ENCODE measurements at places on chromosomes 13 and 19.

- DNase-seq = no peak
Observed at GRCh38 chr19:47229676-47230053, 1.3 kb downstream of the BBC3 start.

DNA sequence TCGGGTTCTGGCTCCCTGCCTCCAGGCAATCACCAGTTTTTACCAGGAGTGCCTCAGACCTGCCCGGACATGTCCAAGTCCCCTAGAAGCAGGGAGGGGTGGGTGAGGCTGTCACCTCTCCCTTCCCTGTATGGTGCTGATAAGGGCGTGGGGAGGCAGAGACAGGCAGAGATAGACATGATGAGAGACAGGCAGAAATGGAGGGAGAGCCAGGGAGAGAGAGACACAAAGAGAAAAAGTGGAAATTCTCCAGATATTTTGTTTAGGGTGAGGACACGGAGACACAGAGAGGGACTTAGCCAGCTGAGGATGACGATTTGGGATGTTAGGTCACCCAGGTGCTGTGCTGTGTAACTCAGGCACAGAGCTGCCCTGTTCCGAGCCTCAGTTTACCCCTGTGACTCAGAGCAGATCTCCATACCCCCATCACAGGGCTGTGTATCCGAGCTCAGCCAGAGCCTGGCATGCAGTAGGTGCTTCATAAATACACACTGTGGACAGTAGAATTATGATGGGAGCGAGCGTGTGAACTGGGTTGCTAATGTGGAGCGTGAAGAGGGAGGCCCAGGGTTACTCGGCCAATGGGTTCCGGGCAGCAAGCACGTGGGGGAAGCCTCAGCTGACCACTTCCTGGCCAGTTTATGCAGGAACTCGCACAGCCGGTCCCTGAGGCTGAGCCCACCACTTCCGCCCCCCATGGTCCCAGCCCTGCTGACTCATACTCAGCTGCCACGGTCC lies 11.9 kb upstream of the GDF15 start:
- DNase-seq = peak; percentile 48

DNA sequence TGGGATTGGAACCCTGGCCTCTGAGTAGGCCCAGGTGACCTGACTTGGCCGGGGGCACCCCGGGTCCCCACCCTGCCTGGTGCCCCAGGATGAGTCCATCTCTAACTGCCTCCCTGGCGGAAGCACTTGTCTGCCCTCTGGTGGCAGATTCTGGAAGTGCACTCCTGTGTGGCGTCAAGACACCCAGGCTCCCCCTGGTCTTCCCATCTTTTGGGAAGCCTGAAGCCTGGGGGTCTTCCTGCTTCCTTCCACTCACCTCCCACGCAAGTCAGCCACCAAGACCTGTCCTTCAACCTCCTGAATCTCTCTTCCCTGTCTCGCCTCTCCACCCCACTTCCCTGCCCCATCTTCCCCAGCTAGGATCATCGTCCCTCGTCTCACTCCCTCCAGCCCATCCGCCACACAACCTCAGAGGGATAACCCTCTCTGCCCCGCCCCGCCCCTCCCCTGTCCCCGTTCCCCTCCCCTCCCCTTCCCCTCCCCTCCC lies 7.4 kb downstream of the RABAC1 start:
- DNase-seq = peak; percentile 85

- no peak for DNase-seq
Observed at GRCh38 chr19:2255982-2256685, at the start of gene JSRP1. JSRP1 (minus strand) TSS chr19:2256417; CDS start chr19:2255314, 1,103 bp downstream.

DNA sequence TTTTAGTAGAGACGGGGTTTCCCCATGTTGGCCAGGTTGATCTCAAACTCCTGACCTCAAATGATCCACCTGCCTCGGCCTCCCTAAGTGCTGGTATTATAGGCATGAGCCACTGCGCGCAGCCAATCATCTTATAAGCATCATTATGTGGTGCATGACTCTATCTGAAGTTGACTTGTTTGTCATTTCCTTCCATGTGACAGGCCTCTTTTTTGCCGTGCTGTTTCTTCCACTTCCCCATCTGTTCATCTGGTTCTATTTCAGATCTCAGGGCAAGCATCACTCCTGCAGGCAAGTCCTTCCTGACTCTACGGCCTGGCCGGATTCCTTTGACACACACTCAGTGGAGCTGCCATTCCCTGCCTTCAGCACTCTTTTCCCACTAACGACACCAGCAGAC lies 15.2 kb downstream of the COL5A3 start:
- DNase-seq = no peak

DNA sequence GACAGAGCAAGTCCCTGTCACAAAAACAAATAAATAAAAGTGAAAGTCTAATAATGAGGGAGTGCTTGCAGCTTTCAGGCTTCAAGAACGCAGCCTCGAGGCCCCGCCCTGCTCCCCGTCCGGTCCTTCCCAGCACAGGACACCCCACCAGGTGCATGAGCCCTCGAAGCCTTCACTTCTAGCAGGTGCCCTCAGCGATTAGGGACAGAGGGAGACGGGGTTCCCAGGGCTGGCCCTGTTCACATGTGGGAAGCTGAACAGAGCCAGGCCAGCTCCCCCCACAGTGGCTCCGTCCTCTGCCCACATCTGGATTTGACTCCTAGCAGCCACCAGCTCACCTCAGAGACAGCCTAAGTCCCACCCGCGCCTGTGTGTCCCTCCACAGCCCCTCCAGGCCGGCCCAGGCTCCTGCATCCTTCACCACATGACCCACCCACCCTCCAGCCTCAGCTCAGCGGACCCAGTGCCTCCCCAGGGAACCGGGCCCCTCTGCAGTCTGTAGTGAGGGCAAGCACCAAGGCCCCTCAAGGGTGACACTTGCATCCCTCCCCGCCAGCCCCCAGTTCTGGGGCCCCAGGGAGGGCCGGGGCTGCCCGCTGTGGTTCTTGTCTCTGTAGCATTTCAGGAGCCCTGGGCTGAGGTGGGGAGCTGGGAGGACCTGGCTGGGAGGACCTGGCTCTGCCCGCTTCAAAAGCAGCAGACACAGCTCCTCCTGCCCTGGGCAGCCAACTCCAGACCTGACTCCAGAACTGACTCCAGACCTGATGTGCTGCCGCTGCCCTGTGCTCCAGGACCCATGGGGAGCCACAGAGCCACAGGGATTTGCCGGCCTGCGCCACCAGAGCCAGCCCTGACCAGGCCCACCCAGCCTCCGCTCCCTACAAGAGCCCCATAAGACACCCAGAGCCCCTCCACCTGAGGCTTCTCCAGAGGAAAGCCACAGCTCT lies 27.2 kb downstream of the GPX4 start:
- DNase-seq = peak; percentile 56

GRCh38 chr19:4690361-4690760 lies 20.2 kb upstream of the MYDGF start:
- no peak for DNase-seq

GRCh38 chr13:64591971-64592370 lies 2638.2 kb downstream of the PCDH9 start:
- DNase-seq = no peak

- DNase-seq = no peak
Observed at GRCh38 chr13:50712881-50713280, 130.6 kb downstream of the DLEU7 start.

GRCh38 chr19:10352764-10353671 lies 13.6 kb upstream of the ICAM3 start:
- DNase-seq = no peak

- DNase-seq = no peak
Observed at GRCh38 chr19:35905178-35905727, 2.8 kb downstream of the TYROBP start.

- DNase-seq = peak; percentile 26
Observed at GRCh38 chr13:74136084-74136658, 2.0 kb upstream of the KLF12 start.

- no peak for DNase-seq
Observed at GRCh38 chr19:31270897-31271296, 78.3 kb downstream of the TSHZ3 start.

All from stimulated activated CD4-positive, alpha-beta T cell treated with anti-CD3 and anti-CD28 coated beads, Interleukin-1b, Interleukin-23, amount 100 ng/mL, for 48 hours (primary cell).